ENCODE measurements at places on chromosomes 16 and 17.

- DNase-seq: no peak
Measured at GRCh38 chr16:30688701-30689100, 10.3 kb upstream of the SRCAP start.

DNA sequence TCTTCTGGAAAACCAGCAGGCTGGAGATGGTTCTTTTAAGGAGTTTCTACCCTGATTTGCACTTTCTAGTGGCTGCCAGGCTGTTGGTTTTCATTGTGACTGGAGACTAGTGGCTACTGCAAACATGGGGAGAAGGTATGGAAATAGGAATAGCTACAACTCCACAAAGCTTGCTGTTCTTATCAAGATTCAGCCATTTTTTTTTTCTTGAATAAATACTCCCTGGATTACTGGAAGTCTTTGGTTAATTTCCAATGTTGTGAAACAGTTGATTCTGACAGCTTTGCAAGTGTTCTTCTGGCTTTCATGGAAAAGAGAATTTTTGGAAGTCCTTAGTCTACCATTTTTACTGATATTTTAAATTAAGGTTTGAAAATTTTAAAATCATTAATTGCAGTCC lies 277.7 kb downstream of the HS3ST3A1 start:
- DNase-seq: no peak

DNA sequence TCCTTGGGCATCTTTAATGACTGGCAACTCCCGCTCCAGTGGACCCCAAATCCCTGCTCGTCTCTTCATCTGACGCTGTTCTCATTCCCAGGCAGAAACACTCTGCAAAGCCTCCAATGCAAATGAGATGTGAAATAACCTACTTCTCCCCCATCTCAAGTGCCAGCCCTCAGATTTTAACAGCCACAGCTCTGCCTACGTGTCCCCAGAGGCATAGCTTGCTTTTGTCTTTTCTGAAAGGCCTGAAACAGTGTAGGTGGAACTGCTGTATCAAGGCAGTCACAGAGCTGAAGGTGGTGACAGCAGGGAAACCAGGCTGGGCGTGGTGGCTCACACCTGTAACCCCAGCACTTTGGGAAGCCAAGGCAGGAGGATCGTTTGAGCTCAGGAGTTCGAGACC lies 14.7 kb downstream of the RPH3AL start:
- DNase-seq: no peak

DNA sequence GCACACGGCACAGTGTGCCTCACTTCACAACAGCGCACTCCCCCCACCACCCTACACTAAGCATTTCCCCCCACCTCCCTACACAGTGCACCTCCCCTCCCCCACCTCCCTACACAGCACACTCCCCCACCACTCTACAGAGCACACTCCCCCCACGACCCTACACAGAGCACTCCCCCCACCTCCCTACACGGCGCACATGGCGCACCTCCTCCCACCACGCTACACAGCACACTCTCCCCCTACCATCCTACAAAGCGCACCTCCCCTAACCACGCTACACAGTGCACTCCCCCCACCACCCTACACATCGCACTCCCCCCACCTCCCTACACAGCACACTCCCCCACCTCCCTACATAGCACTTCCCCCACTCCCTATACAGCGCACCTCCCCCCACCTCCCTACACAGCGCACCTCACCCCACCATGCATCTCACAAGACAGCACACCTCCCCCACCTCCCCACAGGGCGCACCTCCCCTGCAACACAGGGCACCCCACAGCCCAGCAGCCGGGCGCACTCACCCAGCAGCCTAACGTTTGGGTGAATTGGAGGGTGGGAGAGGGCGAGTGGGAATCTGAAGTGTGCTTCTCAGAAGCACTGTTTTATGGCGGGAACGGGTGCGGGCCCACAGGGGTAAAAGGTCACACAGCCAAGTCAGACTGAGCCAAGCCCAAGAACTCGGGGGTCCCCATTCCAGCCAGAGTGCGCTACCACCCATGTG lies 10.3 kb downstream of the KNOP1 start:
- no peak for DNase-seq

GRCh38 chr17:50787106-50787505 lies 19.8 kb upstream of the ANKRD40CL start:
- DNase-seq: no peak

DNA sequence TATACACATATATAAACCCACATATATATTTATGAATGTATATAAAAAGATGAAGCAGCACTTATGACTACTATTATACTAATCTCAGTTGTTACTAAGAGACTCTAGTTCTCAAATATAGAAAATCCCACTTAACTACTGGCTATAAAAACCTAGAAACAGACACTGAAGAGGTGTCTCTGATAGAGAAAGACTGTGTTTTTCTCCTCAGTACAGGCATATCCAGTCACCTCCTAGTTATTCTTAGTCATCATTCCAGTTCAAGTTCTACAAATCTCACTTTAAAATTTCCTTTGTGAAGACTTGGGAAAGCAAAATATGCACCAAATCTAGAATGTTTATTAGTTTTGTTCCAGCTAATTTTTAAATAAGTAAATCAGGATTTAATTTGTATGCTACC lies 93.9 kb downstream of the STH start:
- DNase-seq: no peak

DNA sequence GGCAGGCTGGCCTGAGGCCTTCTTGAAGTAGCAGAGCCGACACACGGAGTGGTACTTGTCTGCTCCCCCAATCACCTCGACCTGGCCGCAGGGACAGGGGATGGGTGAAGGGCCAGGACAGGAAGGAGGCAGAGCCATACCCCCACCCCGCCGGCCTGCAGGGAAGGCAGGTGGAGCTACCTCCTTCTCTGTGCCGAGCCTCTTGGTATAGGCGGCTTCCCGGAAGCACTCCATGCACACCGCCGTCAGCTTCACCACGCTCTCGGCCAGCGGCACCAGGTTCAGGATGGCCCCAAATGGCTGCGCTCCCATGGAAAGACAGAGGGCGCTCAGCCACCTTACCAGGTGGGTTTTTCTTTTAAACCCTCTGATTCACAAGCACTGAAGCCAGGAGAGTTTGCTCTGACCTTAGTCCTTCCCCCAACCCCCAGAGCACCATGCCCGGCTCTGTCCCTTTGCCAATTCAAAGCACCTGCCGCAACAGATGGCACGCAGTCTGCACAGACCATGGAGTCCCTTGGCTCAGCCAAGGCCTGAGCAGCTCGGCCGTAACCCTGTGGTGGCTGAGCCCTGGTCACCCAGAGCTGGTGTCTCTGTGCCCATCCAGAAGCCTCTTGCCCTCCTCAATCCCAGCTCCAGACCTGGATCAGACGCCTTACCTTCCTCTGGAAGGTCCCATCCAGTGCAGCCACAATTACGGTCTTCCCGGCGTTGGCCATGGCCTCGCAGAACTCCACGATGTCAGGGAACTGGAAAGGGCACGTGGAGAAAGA lies 6.7 kb downstream of the SYNGR2 start:
- no peak for DNase-seq

DNA sequence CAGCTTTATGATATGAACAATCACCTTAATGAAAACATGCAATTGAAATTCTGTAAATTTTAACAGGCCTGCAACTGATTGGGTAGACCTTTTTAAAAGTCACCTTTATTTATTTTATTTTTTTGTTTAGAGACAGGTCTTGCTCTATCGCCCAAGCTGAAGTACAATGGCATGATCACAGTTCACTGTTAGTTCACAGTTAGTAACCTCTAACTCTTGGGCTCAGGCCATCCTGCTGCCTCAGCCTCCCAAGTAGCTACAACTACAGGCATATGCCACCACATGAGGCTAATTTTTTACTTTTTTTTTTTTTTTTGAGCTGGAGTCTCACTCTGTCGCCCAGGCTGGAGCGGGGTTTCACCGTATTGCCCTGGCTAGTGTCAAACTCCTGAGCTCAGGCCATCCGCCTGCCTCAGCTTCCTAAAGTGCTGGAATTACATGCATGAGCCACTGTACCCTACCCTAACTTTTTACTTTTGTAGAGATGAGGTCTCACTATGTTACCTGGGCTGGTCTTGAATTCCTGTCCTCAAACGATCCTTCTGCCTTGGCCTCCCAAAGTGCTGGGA lies 28.0 kb downstream of the AP1G1 start:
- no peak for DNase-seq

GRCh38 chr17:78179372-78179771 lies 7.5 kb downstream of the TK1 start:
- DNase-seq: no peak

DNA sequence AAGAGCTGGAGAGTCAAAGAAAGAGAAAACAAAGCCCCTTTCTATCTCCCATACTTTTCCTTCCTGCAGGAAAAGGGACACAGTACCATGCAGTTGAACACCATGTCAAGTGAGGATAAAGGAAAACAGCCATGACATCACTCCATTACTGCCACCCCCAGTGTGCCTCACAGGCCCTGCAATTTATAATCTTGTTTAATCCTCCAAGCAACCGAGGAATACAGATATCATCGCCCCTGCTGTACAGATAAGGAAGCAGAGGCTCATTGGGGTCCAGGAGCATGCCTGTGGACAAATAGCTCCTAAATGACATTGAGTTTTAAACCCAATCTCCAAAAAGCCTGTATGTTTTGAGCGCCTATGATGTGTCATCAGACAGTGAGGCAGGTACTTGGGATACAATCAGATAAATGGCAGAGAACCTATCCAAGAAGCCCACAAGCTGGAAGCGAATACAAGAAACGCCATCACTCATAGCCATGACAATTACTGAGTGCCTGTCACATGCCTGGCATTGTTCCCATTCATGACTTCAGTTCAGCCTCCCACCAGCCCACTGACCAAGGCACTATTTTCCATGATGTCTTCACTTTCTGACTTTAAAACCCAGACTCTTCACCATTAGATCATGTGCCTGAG lies 45.5 kb downstream of the CPPED1 start:
- DNase-seq: no peak

DNA sequence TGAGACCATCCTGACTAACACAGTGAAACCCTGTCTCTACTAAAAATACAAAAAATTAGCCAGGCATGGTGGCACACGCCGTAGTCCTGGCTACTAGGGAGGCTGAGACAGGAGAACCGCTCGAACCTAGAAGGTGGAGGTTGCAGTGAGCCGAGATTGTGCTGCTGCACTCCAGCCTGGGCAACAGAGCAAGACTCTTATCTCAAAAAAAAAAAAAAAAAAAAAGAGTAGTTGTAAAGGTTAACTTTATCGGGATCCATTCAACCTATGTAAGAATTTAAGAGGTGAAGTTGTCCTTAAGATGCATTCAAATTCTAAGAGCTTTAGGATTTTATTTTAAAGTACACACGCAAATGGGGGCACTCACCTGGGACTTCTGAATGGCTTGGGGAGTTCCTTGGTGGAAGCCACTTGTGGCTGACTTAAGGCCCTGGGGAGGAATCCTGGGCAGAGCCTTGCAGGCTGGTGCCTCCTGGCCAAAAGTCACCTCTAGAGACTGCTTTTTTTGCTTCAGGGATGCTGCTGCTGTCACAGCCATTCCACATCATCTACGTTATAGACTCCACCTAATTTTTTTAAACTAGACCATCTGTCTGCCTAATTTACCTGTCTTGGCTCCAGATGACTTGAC lies 3.3 kb downstream of the CTCF start:
- no peak for DNase-seq

DNA sequence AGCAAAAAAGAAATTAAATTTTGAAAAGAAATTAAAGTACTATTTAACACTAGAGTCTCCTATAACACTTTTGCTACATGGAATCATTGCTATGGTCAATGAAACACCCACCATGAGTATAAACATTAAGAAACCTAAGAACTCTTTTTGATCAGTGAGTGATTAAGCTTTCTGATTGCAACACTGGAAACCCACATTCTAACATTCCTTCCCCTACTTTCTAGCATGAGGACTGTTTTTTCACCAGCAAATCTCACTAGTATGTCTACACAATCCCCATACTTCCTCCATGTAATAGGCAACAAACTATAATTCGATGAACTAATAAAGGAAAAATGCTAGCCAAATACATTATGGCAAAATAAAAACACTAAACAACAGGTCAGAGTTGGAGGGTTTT lies 54.7 kb downstream of the SKAP1 start:
- DNase-seq: no peak

- DNase-seq: no peak
Measured at GRCh38 chr16:57565461-57565860, 23.0 kb downstream of the ADGRG5 start.

GRCh38 chr17:61457226-61457983 lies 5.2 kb downstream of the TBX4 start:
- DNase-seq: no peak

DNA sequence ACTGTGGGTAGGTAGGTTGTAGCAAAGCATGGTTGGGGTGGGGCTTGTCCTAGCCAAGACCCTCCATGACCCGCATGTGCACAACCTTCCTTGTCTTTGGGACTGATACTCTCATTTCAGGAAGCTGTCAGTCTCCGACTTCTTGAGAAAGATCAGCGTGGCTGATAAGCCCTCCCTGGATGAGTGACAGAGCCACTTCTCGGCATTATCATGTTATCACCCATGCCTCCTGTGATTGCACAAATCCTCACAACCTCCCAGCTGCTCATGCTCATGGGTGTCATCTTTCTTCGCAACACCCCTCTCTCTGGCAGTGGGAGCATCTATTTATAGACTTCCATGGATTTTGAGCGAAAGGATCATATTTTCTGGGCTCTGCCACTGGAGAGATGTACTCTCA lies 314.2 kb downstream of the FOXL1 start:
- no peak for DNase-seq

- DNase-seq: no peak
Measured at GRCh38 chr17:2138761-2139160, 83.9 kb downstream of the HIC1 start.

GRCh38 chr17:73121506-73121905 lies 29.0 kb upstream of the SLC39A11 start:
- DNase-seq: no peak

GRCh38 chr16:11669380-11670146 lies 1.3 kb downstream of the SNN start:
- DNase-seq: no peak

DNA sequence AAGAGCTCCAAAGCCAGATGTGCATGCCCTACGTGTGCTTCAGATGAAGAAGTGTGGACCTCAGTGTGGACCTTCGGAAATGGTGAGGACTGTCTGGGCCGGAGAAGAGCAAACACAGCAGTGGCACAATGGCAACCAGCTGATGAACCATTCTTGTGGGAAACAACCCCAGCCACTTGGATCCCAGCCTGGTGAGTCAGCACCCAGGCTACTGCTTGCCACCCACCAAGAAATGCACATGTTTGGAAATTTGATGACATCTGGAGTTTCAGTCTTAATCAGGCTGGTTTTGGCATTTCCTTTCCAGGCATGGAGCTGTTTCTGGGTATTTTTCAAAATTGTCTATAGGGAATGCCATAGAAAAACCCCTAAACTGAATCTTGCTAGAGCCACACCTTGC lies 42.7 kb downstream of the DYNLRB2 start:
- DNase-seq: no peak

DNA sequence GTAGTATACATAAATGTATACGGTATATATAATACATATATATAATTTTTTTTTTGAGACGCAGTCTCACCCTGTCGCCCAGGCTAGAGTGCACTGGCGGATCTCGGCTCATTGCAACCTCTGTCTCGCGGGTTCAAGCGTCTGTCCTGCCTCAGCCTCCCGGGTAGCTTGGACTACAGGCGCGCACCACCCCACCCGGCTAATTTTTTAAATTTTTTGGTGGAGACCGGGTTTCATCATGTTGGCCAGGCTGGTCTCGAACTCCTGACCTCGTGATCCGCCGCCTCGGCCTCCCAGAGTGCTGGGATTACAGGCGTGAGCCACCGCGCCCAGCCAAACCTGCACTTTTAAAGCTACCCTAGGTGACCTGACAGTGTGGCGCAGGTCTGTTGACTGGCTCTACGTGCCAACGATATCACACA lies 745 bp downstream of the PAM16 start:
- DNase-seq: no peak

Data from COLO829 (cell line).